Erythroblast (primary cell): ENCODE measurements at places on chromosomes 3 and 15.

DNA sequence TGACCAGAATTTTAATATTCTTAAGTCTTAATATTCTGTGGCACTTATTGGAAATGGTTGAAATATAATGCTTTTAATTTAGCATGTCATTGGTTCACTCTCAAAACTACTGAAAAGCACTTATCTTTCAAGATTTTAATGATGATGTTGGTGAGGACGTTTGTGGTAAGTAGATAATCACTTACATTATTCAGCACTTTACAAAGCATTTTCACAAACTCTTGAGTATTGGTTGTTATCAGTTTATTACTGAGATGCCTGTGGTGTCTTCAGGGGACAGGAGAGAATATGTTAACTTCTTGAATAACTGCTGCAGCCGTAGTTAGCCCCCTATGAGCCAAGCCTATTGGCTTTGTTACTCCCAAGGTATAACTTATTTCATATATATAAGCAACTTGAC, 15.2 kb downstream of the TGFBR2 start:
- peak; percentile 40 for DNase-seq

DNA sequence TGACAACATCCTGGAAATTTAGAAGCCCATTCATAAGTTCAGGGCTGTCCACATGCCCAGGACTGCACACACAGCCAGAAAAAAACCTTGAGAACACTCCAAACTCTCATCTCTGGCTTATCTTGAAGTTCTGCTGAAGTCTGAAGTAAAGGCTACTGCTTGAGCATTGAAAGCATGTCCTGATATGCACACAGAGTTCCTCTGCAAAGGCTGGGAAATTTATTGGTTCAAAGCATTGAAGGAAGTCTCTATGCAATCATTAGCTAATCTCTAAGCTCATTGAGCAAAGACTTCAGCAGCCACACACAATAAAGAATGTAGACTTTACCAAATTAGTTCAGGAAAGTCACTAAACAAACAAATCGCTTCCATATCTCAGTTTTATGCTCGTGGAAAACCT, 162.0 kb upstream of the STT3B start:
- no peak for DNase-seq

- no peak for DNase-seq
Observed at GRCh38 chr3:20540066-20540465, 354.1 kb upstream of the SGO1 start.

GRCh38 chr3:19364148-19364547, 215.8 kb downstream of the KCNH8 start:
- no peak for DNase-seq

DNA sequence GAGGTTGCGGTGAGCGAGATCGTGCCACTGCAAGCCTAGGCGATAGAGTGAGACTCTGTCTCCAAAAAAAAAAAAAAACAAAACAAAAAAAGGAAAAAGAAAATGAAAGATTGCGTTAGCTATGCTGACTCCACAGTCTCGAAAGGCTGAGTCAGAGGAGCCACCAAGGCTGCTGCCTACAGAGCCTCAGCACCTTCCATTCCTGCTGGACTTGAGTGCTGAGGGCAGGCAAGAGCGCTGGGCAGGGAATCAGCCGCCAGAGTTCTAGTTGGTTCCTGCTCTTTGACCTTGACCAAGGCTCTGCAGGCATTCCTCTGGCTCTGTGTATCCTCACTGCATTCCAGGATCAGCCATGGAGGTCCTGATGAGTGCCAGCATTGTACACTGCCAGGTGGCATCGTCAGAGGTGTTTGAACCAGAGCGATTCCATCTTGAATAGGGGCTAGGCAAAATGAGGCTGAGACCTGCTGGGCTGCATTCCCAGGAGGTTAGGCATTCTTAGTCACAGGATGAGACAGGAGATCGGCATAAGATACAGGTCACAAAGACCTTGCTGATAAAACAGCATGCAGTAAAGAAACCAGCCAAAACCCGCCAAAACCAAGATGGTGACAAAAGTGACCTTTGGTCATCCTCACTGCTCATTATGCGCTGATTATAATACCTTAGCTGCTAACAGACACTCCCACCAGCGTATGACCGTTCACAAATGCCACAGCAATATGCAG, 5.9 kb downstream of the MESP2 start:
- peak; percentile 14 for DNase-seq

DNA sequence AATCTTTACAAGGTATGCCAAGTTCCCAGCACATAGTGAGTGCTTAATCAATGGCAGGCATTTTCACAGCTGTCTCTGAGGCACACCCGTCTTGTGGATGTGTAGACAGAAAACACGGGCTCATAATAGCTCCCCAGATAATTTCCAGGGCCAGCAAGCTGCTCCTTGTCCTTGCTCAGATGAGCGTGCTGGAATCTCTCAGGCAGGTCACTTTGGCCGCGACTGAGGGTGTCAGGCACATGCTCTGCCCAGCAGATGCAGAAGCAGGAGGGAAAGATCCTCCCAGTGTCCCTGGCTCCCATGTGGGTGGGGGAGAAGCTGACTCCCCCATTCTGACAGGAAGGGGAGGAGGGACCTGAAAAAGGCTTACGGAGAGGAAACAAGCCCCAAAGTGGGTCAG, 35.6 kb upstream of the SLC6A1 start:
- DNase-seq: no peak

DNA sequence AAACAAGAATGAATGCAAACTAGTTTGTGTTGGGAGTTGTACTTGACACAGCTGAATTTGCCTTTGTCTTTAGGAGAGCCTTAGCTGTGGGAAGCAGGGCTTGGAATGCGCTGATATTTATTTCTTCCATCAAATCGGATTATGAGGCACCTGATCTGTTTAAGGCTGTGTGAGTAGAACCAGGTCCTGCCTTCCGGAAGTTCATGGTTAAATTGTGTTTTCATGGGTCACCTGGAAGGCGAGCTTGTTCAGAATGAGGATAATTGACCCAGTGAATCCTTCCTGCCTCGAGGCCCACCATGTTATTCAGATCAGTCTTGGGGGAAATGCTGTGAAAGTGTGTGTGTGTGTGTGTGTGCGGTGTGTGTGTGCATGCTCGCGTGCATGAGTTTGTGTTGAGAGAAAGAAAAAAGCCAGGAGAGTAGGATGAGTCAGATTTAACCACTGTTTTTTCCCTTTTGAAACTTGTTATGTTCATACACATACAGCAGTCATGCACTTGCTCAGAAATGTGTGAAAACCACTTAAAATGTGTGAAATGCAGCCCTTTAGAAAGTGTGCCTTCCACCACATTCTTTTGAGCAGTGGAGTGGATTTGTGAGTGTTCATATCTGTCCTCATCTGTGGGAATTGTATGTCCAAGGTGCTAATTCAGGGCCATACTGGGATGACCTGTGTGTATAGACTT, 36.7 kb downstream of the SMAD3 start:
- DNase-seq: no peak

DNA sequence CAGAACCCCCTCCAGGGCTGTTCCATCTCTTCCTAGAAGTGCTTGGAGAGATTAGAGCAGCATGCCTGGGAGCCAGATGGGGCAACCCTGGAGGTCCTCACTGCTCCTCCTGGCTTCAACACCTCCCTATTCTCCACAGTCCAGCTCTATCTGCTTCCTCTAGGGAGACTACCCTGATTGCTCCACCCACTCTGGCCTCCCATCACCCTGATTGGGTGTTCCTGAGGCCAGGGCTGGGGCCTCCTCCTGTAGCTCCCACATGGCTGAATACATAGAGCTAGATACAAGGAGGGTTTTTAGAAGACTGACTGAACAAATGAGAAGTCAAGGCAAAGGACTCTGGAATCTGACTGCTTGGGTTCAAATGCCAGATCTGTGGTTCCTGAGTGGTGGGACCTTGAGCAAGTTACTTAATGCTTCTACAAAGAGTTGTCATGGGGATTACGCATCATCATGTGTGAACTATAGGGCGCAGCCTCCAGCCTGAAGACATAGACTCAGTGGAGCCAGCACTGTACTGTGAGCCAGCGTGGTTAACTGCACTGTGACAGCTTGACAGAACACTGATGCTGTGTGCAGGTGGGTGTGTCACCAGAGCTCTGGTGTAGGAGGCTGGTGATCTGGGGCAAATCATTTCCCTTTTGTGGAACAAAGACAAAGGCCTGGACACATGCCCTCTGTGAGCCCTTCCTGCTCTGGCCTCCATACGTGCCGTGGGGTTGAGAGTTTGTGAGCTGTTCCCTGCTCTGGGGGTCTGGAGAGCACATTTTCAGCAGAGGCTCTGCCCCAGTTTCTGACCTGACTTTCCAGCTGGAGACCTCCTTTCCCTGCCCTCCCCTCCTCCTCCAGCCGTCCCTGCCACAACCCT, 74.8 kb downstream of the SCN5A start:
- no peak for DNase-seq

DNA sequence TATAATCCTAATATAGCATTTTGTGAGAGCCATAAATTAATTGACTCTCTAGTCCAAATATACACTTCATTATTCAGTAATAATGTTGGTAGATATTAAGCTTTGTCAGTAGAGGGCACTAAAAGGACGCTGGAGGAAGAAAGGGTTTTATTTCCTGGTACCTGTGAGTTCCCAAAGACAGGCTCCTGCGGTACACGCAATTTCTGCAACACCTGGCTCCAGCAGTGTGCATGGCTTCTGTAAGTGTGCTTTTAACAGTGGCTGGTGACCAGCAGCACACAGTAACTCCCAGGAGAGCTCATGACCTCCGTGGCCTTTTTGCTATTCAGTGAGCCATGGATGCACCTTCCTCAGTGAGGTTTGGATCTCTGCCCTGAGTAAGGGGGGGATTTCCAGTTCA, 338.3 kb upstream of the ZNF385D start:
- DNase-seq: peak; percentile 3

DNA sequence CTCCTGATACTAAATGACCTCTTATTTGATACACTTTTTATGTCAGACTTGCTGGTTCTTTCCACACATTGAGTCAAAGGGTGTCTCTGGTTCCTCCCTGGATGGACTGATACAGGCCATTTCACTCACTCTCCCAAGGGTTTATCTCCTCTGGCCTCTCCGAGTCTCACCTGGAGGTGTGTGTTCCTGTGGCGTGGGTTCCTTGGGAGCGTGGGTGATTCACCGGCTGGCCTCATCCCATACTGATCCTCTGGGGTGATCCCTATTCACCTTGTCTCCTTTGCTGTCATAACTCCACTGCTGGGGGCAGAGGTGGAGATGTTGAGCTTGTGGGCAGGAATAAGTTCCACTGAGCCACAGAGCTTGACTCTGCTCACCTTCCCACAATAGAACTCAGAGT, 61.1 kb downstream of the ST6GAL1 start:
- no peak for DNase-seq

DNA sequence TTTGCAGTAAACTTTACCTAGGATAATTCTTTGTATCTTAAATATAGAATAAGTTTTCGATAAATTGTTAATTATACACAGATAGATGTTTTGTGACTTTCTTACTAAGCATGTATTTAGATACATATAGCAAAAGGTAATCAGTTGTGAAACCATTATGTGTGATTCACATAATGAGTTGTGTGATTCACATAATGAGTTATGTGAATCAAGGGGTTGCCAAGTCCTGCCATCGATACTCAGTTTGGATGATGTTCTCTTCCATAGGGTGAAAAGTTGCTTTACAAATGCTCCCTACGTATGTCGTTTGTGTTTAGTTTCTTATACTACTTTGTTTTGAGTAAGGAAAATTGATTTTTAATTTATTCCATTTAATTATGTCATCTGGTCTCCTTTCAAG, 682.1 kb downstream of the MECOM start:
- DNase-seq: no peak

GRCh38 chr3:58237238-58237940, at the start of gene ABHD6:
ABHD6 (plus strand) TSS chr3:58237792; CDS start chr3:58256587, 18,795 bp downstream.
- peak; percentile 83 for DNase-seq

DNA sequence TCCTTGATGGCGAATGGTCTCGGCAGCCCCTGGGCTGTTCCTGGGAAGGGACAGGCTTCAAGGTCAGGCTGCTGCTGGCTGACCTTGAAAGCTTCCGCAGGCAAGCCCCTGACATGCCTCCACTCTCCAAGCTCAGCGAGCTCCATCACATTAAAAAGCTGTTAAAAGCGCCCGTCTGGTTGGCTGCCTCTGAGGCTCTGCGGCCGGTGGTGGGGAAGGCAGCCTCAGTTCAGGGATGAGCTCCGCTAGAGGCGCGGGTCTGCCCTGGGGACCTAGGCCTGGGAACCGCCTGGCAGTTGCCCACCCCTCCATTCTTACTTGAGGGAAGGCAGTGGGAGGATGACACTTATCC, 103.8 kb downstream of the LINGO1 start:
- no peak for DNase-seq

GRCh38 chr15:67126551-67127330, 61.3 kb downstream of the SMAD3 start:
- no peak for DNase-seq

DNA sequence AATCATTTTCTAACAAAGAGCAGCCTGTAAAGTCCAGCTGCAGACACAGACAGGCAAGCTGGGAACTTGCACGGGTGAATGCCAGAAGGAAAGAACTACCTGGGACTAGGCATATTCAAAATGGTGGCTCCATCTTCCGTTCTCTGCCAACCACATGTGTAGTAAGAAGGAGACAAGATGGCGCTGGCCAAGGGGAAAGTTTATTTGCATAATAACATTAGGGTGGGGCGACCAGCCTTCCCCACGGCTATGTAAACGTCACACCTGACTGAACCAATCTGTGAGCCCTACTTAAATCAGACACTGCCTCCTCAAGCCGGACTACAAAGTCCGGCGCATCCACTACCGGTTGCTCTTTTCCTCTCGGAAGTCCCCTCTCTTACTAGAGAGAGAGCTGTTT, 130.8 kb downstream of the SNRK start:
- DNase-seq: no peak

DNA sequence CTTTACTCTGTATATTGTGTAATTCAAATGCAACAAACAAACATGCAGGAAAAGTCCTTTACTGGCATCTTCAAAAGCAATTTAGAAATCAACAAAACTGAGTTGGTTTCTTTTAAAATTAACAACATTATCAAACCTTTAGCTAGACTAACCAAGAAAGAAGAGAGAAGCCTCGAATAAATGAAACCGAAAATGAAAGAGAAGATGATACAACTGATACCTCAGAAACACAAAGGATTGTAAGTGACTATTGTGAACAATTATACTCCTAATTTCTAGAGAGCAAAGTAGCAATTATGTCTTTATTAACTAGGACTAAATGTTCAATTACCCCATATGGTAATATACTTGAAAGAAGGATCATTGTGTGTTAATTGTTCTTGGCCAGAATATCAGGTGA, 49.2 kb upstream of the P3H2 start:
- DNase-seq: no peak

GRCh38 chr15:81297603-81298575, 26.1 kb downstream of the STARD5 start:
- no peak for DNase-seq

DNA sequence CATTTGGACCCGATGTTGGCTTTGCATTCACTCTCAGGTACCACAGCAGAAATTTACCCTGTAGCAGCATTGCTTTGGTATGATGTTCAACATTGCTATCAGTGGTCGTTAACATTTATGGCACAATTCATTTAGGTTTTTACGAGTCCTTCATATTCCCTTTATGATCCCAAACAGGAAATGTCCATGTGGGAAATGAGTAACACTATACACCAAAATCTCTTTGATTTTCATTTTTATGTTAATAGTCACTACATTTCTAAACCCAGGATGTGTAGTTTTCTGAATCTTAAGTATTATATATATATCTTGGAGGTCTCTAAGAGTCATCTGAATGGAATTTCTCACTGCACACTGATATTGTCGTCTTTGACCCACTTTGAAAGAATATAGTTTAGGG, 78.5 kb upstream of the RBMS3 start:
- DNase-seq: no peak

- DNase-seq: no peak
Observed at GRCh38 chr3:106249981-106250380, 381.2 kb upstream of the CBLB start.

GRCh38 chr15:78709263-78709882, 68.4 kb upstream of the CHRNB4 start:
- peak; percentile 53 for DNase-seq

- DNase-seq: no peak
Observed at GRCh38 chr3:15420871-15421270, 6.5 kb downstream of the METTL6 start.
